ENCODE measurements at places on chromosomes 4 and X.
A peak's percentile ranks its signal among the peaks of the same experiment; 100 is the strongest.

GRCh38 chr4:121370729-121371325 lies 10.0 kb downstream of the QRFPR start:
- H3K27me3 ChIP-seq = no peaks in the 10 kb centered on the region
- no peak overlapping the region for H3K4me3 ChIP-seq
- no peaks in the 10 kb centered on the region for H3K36me3 ChIP-seq
- H3K4me1 ChIP-seq = no peaks in the 10 kb centered on the region
- no peak overlapping the region for H3K27ac ChIP-seq
- no peak for DNase-seq

DNA sequence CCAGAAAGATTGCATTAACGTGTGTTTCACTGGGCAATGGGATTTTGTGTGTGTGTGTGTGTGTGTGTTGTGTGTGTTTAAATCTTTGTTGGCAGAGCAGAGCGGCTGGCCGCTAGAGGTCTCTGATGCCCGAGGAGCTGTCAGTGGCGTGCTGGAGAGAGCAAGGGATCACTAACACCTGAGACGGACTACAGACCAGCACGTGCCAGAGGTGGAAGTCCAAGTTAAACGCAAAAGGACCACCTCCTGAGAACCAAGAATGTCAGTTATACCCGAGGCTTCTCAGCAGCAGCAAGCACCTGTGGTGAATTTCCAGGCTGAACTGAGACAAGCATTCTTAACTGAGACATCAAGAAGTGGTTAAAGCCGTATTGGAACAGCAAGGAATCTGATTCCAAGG lies 9.0 kb upstream of the SLC25A14 start:
- H3K36me3 ChIP-seq = no peaks in the 10 kb centered on the region
- no peaks in the 10 kb centered on the region for H3K27me3 ChIP-seq
- no peak overlapping the region for H3K4me3 ChIP-seq
- H3K27ac ChIP-seq = no peak overlapping the region
- H3K4me1 ChIP-seq = peaks cover 3% of the 10 kb centered on the region

DNA sequence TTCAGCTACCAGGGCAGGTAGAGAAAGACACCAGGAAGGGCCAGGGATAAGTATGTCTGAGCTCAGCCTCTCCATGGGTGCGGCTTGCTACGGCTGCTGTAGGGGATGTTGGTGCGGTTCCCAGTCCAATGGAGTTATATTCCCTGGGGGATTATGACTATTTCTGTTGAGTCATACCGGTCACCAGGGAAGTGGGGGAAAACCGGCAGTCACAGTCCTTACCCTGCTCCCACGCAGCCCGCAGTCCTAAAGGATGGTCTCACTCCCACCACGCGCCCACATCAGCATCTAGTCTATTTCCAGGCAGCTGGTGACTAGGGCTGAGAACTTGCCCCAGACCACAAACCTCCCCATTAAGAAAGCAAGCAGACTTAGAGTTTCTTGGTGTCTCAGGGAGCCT lies 191.6 kb downstream of the VEGFC start:
- no peaks in the 10 kb centered on the region for H3K4me1 ChIP-seq
- no peak overlapping the region for H3K4me3 ChIP-seq
- H3K36me3 ChIP-seq = no peaks in the 10 kb centered on the region
- H3K27me3 ChIP-seq = no peaks in the 10 kb centered on the region
- no peak overlapping the region for H3K27ac ChIP-seq

DNA sequence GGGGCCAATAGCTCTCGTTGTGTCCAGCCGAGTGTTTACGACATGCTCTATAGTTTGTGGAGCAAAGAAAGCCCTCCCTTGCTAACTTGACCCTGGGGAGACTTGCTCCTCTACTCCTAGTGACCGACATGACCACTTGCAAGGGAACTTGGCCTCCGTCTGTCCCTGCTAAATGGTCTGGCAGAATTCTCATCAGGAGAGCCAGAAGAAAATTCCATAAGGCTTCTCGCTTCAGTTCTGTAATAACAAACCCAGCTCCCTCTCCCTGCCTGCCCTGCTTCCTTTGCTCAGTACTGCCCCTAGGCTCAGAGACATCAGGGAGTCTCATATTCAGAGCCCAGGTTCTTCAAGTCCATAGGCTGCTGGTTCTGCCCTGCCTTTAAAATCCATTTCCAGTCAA lies 13.0 kb downstream of the DOCK11 start:
- H3K27ac ChIP-seq = no peak overlapping the region
- H3K36me3 ChIP-seq = no peaks in the 10 kb centered on the region
- no peak overlapping the region for H3K4me3 ChIP-seq
- H3K4me1 ChIP-seq = no peaks in the 10 kb centered on the region
- DNase-seq = no peak

DNA sequence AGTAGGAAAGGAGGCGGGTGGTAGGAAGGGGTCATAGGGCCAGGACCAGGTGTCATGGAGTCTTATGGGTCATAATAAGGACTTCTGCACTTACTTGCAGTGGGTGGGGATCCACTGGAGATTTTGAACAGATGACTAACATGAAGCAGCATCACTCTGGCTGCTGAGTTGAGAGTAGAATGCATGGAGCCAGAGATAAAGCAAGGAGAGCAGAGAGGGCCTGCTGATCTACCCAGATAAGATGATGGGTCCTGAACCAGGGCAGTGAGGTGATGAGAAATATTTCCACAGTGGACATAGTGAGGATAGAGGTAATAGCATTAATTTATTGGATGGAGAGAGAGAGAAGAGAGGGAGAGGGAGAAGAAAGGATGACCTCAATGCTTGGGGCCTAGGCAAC lies 48.0 kb downstream of the HCCS start:
- DNase-seq = no peak
- H3K27me3 ChIP-seq = no peaks in the 10 kb centered on the region
- H3K4me1 ChIP-seq = no peaks in the 10 kb centered on the region
- H3K4me3 ChIP-seq = no peak overlapping the region
- no peak overlapping the region for H3K27ac ChIP-seq

DNA sequence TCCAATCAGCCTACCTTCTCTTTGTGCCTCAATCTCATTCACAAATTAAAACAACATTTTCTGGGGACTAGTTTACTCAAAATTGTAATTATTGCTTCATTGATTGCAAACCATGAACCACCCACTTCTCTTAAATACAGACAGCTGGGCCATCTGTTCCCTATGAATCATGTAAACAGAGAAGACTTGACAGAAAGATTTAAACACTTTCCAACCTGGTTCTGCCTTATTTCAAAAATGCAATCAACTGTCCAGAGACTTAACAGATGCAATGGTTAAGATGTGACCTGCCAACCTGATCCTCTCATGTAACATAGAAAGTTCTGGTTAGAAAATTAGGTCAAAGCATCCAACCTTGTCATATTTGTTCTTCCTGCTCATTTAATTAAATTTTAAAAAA lies 20.8 kb upstream of the SERTM2 start:
- H3K27me3 ChIP-seq = no peaks in the 10 kb centered on the region
- no peaks in the 10 kb centered on the region for H3K36me3 ChIP-seq
- H3K4me3 ChIP-seq = no peak overlapping the region
- no peak for DNase-seq

GRCh38 chr4:6008092-6008551 lies 10.1 kb downstream of the C4orf50 start:
- no peaks in the 10 kb centered on the region for H3K36me3 ChIP-seq
- H3K27me3 ChIP-seq = peaks cover 4% of the 10 kb centered on the region
- DNase-seq = peak; percentile 28

DNA sequence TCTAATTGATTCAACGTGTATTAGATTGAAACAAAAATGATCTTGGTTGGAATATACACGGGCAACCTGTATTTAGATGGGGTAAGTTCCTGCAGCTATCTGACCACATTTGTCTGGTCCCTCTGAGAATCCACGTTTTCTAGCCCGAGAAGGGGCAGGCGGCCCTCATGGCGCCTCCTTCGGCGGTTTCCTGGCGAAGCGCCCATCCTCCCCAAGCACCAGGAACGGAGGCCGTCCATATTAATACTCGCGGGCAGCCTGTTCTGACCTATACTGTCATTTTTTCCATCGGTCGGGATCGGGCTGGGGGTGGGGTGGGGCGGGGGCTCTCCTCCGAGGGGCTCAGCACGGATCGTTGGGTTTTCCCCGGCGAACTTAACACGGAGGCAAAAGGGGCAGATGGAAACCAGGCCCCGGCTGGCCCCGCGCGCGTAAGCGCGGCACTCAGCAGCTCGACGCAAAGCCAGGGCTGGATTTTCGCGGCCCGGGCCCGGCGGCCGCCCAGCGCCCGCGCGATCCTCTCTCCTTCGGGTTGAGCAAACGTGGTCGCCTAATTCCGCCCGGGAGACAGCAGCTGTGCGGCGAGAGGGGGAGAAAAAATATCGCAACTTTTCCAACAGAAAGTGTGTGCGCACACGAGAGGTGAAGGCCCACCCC lies 77.2 kb upstream of the BCOR start:
- no peaks in the 10 kb centered on the region for H3K36me3 ChIP-seq
- DNase-seq = no peak
- no peaks in the 10 kb centered on the region for H3K27me3 ChIP-seq
- H3K4me1 ChIP-seq = no peaks in the 10 kb centered on the region
- peak overlapping the region; percentile 40 for H3K4me3 ChIP-seq

DNA sequence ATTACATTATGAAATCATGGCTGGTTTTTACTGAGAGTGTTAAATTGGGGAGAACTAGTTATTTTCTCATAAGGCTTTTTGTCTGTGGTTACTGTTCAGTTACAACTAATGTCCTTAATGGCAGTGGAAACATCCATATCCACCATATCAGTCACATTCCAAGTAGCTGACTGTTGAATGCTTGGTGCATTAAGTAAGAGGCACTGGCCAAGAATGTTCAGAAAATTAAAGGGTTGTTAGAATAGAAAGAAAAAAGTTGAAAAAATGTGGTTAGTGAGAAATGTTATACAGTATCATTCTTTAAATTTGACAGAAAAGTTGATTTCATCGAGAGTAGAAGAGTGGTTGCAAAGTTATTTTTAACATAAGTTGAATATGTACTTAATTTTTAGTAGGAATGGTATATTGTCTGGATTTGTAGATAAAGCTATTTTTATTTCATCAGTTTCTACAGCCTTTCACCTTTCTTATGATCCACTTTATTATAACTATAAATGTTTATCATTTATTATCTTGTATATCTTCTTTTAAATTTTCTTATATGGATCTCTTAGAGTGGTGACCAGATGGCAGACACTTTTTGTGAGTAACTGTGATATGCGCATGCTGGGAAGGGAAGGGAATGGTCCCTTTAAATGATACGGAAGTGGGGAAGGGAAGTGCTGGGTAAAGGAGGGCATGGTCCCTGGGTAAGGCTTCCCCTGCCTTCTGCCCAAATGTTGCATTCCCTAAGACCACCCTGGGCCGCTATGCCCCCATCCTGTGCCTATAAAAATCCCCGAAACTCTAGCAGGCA lies 2407.1 kb downstream of the ARAP2 start:
- H3K27ac ChIP-seq = peak overlapping the region; percentile 49
- no peak overlapping the region for H3K4me3 ChIP-seq
- H3K4me1 ChIP-seq = peaks cover 11% of the 10 kb centered on the region
- no peak for DNase-seq
- no peaks in the 10 kb centered on the region for H3K27me3 ChIP-seq
- no peaks in the 10 kb centered on the region for H3K36me3 ChIP-seq

DNA sequence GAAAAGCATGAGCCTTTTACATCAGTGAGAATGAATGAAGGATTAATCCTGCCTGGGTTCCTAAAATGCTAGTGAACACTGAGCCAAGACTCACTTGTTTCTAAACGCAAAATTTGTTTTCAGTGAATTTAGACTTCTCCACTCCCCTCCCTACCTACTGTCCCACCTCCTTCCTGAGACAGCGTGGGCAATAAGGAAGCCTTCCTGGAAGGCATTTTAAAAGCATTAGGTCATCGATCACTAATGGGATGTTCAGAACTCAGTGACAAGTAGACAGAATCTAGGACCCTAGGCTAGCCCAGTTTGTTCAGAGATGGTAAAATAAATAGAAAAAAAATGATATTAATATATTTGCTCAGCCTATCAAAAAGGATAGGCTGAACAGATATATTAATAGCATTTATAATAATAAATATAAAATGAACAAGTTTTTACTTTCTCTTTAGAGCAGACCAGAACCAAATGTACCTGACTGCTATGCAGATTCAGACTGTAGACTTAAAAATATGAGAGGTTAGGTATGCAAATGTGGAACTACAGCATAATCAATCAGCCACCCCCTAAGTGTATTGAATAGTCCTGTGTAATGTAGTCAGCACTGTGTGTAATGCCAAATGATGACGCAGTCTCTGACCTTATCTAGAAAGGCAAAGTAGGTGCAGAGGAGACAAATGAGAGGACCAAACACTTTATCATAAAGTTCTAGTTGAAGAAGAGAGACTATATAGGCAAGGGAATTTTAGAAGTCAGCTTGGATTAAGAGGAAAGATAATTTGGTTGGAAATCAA lies 331.1 kb downstream of the GPAT3 start:
- no peak for DNase-seq
- H3K27ac ChIP-seq = no peak overlapping the region
- H3K4me3 ChIP-seq = no peak overlapping the region
- H3K4me1 ChIP-seq = peaks cover 5% of the 10 kb centered on the region

DNA sequence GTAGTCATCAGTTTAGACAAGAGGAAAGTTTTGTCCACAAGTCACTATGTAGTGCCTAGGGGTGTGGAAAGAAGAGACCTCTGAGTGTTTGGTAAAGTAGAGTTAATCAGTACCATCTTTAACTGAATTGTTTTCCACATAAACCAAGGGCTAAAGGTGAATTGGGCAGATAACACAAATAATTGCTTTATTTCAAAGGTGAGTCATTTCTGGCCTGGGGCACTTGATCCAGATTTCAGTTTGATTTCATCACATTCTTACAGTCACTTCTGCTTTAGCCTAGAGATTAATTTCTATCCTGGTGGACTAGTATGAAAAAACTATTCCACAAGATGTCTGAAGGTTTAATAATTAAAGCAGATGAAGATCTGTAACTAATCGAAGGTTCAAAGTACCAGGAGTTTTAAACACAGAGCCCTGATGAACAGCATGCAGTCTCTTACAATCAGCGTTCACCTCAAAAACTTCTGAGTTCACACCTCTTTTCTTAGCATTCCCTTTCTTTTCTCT lies 74.5 kb upstream of the BOD1L1 start:
- H3K36me3 ChIP-seq = no peaks in the 10 kb centered on the region
- DNase-seq = no peak
- no peaks in the 10 kb centered on the region for H3K27me3 ChIP-seq
- H3K27ac ChIP-seq = peak overlapping the region; percentile 66
- no peak overlapping the region for H3K4me3 ChIP-seq

DNA sequence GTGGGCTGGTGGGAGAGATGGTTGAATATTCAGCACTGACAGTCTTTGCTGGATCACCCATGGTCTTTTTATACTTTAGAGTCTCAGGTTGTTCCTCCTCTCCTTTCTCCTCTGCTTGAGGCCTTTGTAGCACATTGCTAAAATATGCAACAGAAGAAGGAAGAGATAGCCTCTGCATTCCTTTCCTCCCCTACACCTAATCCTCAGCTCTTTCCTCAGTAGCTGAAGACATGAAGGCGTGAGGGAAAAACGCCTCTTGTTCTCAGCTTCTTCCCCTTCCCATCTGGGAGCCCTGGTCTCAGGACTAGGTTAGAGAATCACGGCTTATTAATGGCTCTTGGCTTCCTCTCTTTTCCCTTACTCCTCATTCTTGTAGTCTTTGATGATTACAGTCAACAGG lies 76.8 kb downstream of the RNF150 start:
- H3K36me3 ChIP-seq = no peaks in the 10 kb centered on the region
- no peaks in the 10 kb centered on the region for H3K27me3 ChIP-seq
- no peak overlapping the region for H3K4me3 ChIP-seq
- H3K27ac ChIP-seq = no peak overlapping the region

- no peak overlapping the region for H3K4me3 ChIP-seq
- no peaks in the 10 kb centered on the region for H3K36me3 ChIP-seq
- H3K4me1 ChIP-seq = no peaks in the 10 kb centered on the region
- no peak for DNase-seq
These were observed 24.6 kb downstream of the HERC5 start for GRCh38 chr4:88481537-88481936.
